Suprapubic skin (tissue), 4 donors: ENCODE measurements at places on chromosomes 13 and 19. TPM values are rescaled to one million over a fixed set of nuclear protein-coding genes. Genes with fewer than 3 reads are reported as not detected.

- H3K27ac ChIP-seq, result no peak overlapping the region
- H3K4me1 ChIP-seq, result no peaks in the 10 kb centered on the region
- no peak for DNase-seq
- H3K36me3 ChIP-seq, result no peaks in the 10 kb centered on the region
- H3K27me3 ChIP-seq, result no peaks in the 10 kb centered on the region
Observed at GRCh38 chr13:64534302-64534701, 2695.8 kb downstream of the PCDH9 start.

DNA sequence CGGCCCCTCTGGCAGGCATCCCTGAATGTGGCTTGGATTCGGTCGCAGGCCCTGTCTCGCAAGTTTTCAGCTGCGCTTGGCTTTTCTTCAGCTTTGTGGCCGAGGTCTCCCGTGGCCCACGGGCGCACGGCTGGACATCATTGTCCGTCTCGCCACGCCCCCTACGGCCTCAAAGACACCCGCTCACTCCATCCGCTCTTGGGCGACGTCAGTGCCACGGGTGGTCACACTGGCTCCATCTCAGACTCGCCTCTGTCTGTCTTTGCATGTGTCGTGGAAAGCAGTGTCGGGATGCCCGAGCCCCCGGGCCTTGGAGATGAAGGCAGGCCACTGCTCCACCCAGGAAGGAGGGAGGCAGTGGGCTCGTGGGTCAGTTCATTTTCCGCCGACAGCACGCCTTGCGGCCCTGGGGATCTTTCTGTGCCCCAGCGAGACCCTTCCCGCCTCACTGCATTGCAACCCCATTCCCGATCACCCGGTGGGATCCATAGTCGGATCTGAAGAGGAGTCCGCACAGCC is 51.0 kb downstream of the ZNF146 start:
- no peaks in the 10 kb centered on the region for H3K4me1 ChIP-seq
- H3K4me3 ChIP-seq, result peak overlapping the region; percentile 7
- no peak overlapping the region for H3K27ac ChIP-seq
- H3K27me3 ChIP-seq, result no peaks in the 10 kb centered on the region
- DNase-seq, result no peak

DNA sequence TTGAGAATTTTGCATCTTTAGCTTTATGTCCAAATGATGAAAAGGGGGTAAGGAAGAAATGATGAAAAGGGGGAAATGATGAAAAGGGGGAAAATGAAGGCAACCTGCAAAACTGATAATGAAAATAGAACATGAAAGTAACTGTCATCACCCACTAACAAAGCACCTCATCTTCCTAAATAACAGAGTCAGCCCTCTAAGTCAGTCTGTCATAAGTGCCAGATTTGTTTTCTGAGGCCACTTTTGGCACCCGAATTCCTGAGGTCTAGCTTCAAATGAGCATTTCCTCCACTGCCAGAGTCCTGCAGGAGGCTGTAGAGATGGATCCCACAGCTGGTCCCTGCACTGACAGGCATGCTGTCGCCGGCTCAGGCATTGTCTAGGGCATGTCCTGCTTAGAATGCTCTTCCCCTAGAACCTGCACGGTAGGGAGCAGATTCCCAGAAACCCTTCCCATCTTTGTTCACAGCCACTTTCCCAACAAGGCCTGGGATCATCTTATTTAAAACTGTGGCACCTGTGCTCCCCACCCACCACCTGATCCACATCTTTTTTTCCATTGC is 25.3 kb downstream of the RAP2A start:
- peaks cover 9% of the 10 kb centered on the region for H3K4me1 ChIP-seq
- no peak for DNase-seq
- no peaks in the 10 kb centered on the region for H3K27me3 ChIP-seq
- peaks cover 3% of the 10 kb centered on the region for H3K36me3 ChIP-seq
- no peak overlapping the region for H3K27ac ChIP-seq
- no peak overlapping the region for H3K4me3 ChIP-seq

Gene ITGBL1
- total RNA-seq, result 7.7 TPM

Gene DNMT1
- 41.2 TPM for total RNA-seq
